ENCODE measurements at places on chromosomes 3 and 15.

DNA sequence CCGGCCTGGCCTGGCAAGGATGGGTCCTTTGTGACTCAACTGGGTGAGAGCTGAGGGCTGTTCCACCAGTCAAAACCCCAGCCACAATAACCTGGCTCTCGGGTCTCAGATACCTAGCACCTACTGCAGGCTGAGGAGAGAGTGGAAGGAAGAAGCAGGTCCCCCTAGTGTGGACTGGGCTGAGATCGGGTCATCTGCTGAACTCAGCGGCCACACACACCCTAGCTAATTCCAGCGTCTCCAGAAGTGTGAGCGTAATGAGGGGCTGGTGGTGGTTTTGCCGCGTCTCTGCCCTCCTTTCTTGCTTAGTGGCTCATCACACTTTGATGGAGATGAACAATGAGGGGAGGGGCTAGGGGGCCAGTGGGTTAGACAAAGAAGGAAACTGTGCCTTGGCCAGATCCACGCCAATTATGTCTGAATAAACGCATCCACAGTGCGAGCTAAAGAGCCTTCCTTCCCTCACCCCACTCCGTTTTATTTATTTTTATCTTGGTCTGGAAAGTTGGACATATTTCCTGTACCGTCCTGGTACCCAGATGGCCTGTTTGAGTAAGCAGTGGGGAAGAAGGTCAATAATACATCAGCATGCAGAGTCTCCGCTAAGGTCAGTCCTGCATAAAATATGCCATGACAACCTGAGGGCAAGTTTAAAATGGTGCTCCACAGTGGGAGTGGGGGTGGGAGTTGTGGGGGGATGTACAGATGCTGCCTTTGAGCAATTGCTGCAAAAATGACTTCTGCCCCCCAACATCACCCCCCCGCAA lies 370.0 kb downstream of the WDR72 start:
- DNase-seq: no peak

DNA sequence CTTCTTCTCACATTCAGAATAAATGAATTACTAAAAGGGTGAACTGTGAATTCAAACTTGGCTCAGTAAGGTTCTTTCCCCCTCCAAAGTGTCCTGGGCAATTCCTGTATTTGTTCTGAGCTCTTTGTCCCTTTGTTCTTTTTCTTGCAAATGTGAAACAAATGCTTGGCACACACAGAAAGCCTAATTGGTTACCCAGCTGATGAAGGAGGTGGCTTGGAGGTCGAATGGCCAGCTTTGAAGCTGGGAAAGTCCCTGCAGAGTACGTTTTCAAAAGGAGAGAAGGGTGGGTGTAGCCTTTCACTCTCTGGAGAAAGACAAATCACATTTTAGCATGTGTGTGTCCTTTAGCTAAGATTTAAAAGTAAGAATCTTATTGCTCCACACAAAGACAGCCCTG lies 154.4 kb downstream of the PEX5L start:
- DNase-seq: no peak

DNA sequence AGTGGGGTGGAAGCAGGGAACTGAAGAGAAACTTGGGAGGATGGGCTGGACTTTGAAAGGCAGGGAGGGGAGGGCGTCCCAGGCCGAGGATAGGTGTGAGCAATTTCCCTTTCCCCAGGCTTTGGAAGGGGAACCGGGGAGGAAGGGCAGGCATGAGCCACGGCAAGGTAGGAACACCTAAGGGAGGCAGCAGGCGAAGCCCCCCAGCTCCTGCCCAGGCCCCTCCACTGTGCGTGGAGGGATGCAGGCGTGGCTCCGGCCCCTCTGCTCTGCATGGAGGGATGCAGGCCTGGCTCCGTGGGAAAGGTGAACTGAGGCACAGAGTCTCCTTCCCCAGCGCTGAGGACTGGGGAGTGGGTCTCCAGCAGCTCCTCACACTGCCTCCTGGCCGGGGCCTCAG lies 236.4 kb downstream of the XXYLT1 start:
- DNase-seq: no peak

- DNase-seq: no peak
Observed at GRCh38 chr15:97456521-97457202, 503.8 kb upstream of the ARRDC4 start.

GRCh38 chr3:59263152-59263551 lies 213.3 kb upstream of the CFAP20DC start:
- no peak for DNase-seq
